ENCODE measurements at places on chromosomes 5 and 9.

DNA sequence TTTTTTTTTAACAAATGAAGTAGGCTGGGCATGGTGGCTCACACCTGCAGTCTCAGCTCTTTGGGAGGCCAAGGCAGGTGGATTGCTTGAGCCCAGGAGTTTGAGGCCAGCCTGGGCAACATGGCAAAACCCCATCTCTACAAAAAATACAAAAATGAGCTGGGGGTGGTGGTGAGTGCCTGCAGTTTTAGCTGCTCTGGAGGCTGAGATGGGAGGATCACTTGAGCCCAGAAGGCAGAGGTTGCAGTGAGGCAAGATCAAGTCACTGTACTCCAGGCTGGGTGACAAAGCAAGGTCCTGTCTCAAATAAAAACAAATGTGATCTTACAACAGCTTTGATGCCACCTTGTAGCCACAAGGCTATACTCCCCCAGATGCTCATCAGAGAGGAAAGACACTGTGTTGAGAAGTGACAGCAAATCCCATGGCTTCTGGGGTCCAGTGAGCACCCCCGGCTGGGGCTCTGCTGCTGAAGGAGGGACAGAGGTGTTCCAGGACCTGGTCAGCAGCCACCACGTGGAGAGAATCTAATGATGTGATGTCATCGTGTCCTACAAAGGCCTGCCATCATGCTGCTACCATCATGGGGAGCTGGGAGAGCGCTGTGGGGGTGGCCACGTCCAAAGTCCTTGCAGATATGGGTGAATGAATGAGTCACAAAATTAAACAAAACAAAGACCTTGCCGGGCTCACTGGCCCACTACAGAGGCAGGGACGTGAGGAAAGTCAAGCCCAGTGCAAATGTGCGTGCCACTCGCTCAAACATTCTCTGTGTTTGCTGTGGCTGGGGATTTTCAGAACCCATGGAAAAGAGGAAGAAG lies 60.7 kb downstream of the PRRT1B start:
- DNase-seq: no peak

- no peak for DNase-seq
Observed at GRCh38 chr9:8850914-8851313, 1051.3 kb upstream of the DMAC1 start.

GRCh38 chr5:88732181-88732633 lies 150.8 kb downstream of the MEF2C start:
- DNase-seq: no peak

- DNase-seq: no peak
Observed at GRCh38 chr9:115400796-115401195, 282.8 kb upstream of the TNC start.

GRCh38 chr5:65919773-65920172 lies 6.6 kb upstream of the ERBIN start:
- no peak for DNase-seq

DNA sequence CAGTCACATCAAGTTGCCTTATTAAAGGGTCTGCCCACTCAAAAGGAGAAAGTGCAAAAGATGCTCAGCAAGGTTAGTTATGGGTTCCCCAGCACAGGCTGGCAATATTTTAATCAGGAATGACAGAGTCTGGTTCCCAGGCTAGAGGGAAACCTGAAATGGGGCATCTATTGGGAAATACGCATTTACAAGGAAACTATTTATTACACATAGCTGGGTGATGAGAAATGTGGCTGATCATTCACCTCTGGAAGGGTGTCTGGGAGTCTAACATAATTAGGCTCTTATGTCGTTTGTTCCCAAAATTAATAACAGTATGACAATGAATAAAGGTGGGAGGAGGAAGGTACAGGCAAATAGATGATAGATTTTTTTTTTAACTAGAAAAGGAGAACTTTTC lies 314.7 kb downstream of the ENC1 start:
- DNase-seq: no peak

DNA sequence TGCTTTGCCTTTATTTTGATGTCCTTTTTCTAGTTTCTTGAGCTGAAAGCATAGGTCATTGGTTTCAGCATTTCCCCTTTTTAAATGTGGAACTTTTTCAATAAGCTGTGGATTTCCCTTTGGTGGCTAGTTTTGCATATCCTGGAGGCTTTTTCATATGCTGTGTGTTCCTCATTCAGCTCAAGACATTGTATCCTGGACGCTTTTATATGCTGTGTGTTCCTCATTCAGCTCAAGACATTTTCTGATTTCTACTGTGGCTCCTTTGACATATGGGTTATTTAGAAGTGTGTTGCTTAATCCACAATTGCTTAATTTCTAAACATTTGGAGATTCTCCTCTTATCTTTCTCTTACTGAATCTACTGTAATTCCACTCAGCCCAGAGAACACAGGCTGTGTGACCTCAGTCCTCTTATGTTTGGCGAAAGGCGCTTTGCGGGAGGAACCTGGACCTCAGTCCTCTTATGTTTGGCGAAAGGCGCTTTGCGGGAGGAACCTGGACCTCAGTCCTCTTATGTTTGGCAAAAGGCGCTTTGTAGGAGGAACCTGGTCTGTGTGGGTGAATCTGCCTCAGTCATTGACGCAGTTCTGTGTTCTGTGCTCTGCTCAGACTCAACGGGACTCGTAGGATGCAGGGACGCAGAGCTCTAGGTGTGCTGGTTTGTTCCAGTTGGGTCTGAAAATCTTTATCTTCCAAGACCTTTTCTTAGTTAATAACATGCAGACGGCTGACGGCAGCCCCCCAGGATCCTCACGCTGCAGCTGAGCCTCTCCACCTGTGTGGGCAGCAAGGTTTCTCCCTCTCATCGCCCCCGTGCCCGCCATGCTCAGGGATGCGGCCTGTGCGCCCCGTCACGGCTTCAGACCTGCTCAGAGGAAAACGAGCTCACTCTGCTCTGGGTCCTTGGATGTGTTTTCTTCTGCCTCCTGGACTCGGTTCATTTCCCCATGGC lies 6.0 kb upstream of the SLC9A3 start:
- DNase-seq: no peak

DNA sequence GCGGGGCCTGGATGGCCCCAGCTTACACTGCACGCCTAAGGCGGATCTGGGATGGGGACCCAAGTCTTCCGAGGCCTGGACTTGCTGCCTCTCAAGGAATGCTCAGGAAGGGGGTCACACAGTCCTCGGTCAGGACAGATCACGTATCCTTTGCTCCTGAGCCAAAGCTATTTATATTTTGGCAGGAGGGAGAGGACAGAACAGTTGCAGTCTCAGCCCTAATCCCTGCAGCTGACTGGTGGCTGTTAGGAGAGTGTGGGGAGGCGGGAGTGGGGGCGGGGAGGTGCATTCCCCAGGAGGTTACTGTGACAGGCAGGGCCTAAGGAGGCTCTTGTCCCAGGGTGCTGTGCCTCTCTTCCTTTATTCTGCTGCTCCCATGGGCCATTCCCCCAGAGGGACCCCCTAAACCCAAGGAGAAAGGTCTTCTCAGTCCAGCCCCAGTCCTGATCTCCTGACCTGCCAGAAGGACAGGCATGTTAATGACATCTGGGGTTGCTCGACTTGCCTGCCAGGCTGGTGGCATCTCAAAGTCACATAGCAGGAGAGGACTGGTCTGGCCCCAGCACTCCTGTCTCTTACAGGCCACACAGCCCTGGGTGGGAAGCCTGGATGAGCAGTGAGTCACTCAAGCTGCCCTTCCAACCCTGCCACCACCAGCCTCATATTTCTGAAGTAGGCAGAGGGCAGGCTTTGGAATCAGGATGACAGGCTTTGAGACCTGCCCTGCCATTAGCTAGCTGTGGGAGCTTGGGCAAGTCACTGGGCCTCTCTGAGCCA lies 51.9 kb downstream of the COL27A1 start:
- no peak for DNase-seq

GRCh38 chr5:113735751-113736150 lies 222.3 kb downstream of the YTHDC2 start:
- no peak for DNase-seq

DNA sequence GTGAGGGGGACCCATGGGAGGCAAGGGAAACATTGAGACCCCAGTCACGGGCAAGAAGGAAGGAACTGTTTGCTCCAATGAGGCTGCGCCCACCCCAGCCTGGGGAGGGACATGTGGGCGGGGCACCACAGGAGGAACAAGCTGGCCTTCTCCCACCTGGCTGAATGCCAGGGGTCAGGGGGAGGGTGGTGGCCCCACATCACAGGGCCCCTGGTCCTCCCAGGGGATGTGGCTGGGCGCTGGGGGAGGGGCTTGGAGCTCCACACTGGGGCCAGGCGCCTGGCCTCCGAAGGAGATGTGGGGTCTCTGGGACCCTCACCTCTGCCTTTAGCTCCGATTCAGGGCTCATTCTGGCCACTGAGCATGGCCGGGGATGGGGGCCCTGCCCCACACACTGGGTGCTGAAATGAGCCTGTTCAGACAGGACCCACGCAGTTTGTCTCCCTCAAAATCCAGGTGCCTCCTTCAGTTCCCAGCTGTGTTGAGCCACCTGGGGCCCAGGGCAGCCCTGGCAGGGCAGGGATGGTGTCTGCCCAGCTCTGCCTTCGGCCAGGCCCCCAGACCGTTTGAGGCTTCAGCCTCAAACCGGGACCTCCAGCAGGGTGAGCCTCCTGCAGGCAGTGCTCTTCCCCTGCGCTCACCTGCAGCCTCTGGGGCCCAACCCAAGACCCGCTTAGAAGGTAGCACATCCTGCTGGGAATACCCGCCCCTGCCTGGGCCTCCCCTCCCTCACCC lies 33.2 kb upstream of the NOTCH1 start:
- DNase-seq: peak; percentile 12

- no peak for DNase-seq
Observed at GRCh38 chr5:68932830-68933434, 160.9 kb upstream of the SLC30A5 start.

DNA sequence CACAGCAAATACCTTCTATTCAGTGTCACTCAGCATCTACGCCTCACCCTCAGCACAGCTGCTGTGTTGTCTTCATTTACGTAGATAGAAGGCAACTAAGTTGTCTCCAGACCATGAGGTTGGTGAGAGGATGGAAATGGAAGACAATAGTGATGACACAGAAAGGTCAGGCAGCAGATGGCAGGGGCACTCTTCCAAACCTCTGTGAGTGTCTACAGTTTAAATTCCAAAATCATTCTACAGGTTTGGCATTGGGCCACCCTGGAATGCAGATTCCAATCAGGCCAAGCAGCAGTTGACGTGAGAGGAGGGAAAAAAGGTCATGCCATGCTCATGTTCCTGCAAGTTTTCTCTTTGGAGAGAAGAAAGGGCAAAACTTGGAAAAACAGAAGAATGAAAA lies 68.7 kb upstream of the ADAMTSL1 start:
- DNase-seq: no peak

- DNase-seq: no peak
Observed at GRCh38 chr5:88419931-88420330, 151.3 kb upstream of the TMEM161B start.

DNA sequence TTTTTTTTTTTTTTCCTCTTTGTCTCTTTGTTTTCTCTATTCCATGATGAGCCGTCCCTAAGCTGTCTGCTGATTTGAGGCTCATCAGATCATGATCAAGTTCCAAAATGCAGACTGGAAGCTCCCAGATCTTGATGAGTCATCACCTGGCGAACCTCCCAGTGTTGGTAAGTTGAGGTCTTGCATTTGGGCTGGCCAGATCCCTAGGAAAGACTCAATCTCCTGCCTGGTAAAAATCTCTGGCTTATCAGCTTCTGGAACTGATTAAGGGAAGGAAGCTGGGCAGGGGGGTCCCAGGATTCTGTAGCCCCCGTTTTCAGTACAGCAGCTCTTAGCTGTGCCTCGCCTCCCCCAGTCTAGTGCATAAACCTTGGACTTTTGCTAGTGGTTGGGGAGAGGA lies 69.0 kb downstream of the TSPAN17 start:
- DNase-seq: no peak

DNA sequence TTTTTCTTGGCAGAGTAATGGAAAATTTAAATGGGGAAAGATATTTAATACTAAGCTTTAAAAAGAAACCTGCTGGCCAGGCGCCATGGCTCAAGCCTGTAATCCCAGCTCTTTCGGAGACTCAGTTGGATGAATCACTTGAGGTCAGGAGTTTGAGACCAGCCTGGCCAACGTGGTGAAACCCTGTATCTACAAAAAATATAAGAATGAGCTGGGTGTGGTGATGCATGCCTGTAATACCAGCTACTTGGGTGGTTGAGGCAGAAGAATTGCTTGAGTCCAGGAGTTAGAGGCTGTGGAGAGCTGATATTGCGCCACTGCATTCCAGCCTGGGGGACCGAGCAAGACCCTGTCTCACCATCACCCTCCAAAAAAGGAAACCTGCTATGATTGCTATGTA lies 32.8 kb downstream of the TUT7 start:
- DNase-seq: no peak

GRCh38 chr9:88313364-88314220 lies 74.7 kb upstream of the SPIN1 start:
- peak; percentile 54 for DNase-seq

- DNase-seq: no peak
Observed at GRCh38 chr5:161960314-161960713, 107.3 kb upstream of the GABRG2 start.

- DNase-seq: no peak
Observed at GRCh38 chr9:14403081-14403480, 89.1 kb upstream of the NFIB start.

DNA sequence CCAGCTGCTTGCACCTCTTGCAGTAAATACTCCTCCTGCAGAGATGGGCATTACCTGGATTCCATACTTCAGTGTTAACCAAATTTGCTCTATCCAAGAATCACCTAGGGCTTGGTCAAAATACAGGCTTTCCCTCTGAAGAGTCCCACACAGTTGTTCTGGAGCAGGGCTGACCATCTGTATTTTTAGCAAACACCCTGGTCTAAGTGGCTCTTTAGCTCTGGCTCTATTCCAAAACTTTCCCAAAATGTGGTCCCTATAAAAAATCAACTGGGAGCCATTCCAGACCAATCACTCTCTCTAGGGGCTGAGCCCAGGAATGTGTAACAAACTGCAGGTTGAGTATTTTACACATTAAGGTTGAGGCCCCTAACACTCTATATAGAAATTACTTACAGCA lies 153.7 kb downstream of the SPOCK1 start:
- no peak for DNase-seq

GRCh38 chr5:108141676-108142075 lies 240.2 kb downstream of the FBXL17 start:
- DNase-seq: no peak

- DNase-seq: no peak
Observed at GRCh38 chr5:33316773-33317172, 124.0 kb upstream of the TARS1 start.

GRCh38 chr5:111367115-111367514 lies 142.9 kb downstream of the CAMK4 start:
- DNase-seq: no peak

GRCh38 chr5:68347536-68347935 lies 132.0 kb downstream of the PIK3R1 start:
- no peak for DNase-seq

- DNase-seq: no peak
Observed at GRCh38 chr5:137831526-137831925, 36.1 kb upstream of the MYOT start.

Measured in activated naive CD4-positive, alpha-beta T cell treated with Interleukin-2 at 50 U/mL for 16 hours (primary cell).